ENCODE measurements at places on chromosomes 6 and 20.

GRCh38 chr6:37889486-37889885, 70.0 kb downstream of the ZFAND3 start:
- no peak for DNase-seq

- no peak for DNase-seq
Observed at GRCh38 chr20:10209091-10209490, 9.5 kb upstream of the SNAP25 start.

- peak; percentile 15 for DNase-seq
Observed at GRCh38 chr6:32255199-32256153, 31.6 kb upstream of the NOTCH4 start.

DNA sequence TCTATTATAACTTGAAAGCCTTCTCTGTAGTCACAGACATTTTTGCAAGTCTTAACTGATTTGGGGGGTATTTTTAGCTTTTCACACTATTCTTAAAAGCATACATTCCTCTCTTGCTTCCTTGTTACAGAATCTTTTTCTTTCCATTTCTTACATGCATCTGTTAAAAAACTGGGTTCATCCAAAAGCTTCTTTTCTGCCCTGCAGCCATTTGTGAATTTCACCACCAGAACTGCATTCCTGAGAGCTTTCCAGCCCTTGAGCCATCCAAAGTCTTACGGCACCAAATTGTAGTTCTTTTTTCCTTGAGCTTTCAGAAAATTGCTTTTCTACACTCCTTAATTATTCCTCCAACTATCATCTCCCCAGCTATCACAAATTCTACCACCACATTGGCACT, 19.7 kb upstream of the GSTA4 start:
- DNase-seq = no peak

DNA sequence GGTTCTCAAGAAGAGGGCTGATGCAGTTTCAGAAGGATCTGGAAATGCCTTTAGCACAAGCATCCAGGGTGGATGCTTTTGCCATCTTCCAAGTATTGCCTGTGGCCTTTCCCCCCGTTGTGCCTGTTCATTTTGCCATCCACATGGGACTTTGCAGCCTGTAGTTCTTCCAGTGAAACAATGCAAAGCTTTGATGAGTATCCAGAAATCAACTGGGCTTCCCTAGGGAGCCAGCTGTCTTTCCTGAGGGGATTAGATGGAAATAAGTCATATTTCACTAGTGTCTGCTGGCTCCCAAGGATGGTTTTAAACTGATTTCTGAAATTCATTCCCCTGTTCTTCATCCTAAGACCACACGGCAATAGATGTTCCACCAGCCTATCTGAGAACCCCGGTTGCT, 63.3 kb downstream of the CAP2 start:
- DNase-seq = no peak

- DNase-seq = no peak
Observed at GRCh38 chr6:37485291-37485702, 14.4 kb downstream of the CCDC167 start.

DNA sequence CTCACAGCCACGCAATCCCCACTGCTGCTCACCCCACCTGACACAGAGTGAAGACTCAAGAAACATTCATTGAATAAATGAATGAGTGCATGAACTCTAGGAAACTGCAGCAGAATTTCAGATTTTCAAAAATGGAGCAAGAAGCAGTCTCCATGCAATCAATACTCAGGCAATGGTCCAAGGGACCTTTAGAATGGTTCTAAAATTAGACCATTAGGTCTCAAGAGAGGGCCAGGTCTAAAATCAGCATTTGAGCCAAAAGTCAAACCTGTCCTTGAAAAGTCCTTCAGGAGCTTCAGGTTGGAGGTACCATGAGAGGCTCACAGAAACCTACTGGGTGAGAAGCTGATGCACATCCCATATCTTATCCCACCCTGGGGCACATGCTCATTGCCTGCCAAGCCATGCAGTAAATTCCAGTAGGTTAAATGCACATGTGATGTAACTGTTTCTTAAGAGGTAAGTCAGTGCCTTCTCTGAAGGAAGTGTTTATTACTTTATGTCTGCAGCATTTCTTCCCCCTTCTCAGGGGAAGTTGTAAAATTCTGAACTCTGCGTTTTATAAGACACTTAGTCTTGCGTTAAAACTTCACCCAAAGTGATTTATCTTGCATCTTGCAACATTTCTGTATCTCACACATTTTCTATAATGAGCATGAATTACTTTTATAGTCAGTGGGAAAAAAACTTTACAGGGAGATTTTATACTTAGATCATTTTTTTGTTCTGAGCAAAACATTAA, 126.6 kb downstream of the ADAT2 start:
- DNase-seq = no peak

DNA sequence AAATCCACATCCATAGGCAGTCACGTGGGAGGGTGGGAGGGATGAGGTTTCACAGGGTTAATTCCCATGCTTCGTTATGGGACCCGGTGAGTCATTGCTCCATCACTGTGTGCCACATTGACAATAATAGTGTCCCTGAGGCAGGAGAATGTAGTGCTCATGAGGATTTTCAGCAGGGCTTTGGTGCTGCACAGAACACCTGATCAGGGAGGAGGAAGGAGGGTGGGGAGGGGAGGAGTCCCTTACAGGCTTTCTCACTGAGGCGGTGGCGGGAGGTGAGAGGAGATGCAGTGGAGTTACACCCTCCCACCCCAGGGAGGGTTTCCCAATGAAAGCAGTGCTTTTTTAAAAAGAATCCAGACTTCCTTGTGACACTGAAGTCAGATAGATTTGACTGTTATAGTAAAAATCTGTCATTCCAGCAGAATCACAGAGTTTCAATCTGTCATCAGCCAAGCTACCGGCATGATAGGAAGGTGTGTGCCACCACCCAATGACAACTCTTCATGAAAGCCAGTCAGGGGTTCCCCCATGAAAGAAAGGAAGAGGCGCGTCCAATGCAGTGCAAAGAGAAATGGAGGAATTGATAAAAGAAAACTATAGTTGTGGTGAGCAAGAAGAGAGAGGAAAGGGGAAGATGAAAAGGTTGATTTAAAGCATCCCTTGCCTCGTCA, 144.8 kb downstream of the TBC1D7 start:
- DNase-seq = no peak

GRCh38 chr6:28323813-28324424, 12.0 kb downstream of the ZSCAN31 start:
- no peak for DNase-seq

- DNase-seq = no peak
Observed at GRCh38 chr6:164214066-164214465, 799.5 kb downstream of the QKI start.

GRCh38 chr20:57030611-57031600, 235.5 kb downstream of the BMP7 start:
- no peak for DNase-seq

DNA sequence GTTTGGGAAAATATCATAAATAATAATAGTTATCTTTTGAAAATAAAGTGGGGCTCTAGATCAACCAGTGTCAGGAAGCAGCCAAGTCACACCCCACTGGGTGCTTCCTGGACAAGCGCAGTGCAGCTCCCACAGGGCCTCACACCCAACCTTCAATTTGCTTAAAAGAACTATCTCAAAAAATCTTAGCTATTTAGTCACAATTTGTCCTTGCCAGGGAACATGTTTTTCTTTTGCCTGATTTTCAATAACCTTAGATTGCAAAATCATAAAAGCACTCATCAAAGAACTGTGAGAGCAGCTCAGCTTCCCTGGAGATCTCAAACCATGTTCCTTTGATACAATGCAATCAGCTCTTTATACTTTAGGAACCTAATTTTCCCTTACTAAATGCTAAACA, 1.6 kb upstream of the NCOA7 start:
- DNase-seq = no peak

- DNase-seq = no peak
Observed at GRCh38 chr20:23513164-23513563, 22.2 kb downstream of the CST8 start.

GRCh38 chr6:132592855-132593254, 3.3 kb upstream of the TAAR5 start:
- no peak for DNase-seq

- no peak for DNase-seq
Observed at GRCh38 chr6:87669051-87669450, 33.0 kb downstream of the AKIRIN2 start.

DNA sequence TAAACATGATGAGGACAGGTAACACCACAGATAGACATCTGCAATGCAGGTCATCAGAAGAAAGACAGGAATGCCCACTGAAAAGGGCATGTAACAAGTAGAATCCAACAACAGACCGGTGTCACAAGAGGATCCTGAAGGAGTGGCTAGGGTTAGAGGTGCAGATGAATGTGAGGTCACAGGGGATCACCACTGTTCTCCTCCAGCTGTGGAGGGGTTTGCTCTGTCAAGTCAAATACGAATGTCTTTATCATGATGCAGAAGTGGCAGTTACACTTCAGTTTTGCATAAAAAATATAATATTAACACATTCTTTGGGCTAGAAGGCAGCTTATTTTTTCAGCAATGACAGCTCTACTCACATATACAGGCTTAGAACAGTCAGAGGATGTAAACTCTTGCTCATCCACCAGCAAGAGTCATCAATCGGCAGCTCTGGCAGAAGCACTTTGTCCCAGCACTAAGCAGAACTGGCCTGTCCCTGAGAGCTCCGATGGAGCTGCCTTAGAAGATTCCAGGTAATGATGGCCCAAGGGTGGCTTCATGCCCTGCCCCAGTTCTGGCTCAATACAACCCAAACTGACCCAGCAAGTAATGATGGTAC, 130.4 kb upstream of the TRAF3IP2 start:
- no peak for DNase-seq

GRCh38 chr6:15500078-15500740, 162.6 kb downstream of the DTNBP1 start:
- no peak for DNase-seq

DNA sequence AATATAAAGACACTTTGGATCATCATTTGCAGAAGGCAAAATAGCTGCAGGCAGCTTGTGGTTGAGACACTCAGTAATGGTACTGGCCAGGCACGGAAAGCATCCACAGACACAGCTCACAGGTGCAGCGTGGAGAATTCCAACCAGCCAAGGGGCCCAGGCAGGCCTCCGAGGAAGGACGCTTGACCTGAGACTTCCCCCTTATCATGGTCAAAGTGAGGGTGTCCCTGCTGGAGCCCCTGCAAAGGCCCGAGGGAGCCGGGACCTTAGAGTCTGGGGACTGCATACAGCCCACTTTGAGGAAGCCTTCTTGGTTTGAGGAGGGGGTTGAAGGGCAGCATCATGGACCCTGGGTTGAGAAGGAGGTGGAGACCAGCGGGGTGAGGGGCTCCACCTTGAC, 15.1 kb upstream of the MYT1 start:
- no peak for DNase-seq

DNA sequence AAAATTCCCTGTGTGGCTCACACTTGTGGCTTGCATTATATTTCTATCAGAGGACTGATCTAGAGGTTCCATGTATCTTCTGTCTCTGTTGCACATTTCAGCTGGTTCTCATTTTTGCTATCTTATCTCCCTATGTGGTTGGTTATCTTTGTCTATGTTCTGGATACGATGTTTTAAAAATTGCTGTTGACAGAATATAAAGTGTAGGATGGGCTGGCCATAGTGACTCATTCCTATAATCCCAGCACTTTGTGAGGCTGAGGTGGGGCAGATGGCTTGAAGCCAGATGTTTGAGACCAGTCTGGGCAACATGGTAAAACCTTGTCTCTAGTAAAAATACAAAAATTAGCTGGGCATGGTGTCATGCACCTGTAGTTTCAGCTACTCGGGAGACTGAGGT, 9.9 kb upstream of the ULBP3 start:
- no peak for DNase-seq

DNA sequence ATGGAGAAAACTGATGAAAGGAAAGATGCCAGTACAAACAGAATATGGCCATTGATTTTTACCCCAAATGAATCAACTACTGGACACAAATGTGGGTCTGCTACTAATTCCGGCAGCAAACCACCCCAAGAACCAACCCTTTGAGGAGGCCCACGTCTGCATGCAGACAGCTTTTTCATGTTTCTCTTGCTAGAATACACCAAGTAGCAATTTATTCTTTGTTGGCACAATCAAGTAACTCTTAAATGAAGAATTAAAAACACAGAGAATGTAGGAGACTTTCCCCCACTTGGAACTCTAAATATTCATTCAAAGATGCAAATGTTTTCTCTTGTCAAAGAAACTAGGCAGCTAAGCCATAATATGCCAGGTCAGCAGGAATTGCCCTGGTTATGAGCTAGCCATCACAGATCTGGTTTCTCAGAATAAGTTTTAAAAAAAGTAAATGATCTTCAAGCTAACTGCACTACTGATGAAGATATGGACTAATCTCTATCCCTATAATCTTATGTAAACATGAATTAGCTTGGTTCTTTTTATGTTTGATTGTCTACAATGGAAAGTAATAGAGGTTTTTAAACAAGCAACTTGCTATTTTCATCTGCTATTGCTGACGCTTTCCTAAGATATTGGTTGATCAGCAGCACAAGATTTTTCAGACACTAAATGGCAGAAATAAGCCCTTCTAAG, 163.1 kb upstream of the THEMIS start:
- DNase-seq = no peak

DNA sequence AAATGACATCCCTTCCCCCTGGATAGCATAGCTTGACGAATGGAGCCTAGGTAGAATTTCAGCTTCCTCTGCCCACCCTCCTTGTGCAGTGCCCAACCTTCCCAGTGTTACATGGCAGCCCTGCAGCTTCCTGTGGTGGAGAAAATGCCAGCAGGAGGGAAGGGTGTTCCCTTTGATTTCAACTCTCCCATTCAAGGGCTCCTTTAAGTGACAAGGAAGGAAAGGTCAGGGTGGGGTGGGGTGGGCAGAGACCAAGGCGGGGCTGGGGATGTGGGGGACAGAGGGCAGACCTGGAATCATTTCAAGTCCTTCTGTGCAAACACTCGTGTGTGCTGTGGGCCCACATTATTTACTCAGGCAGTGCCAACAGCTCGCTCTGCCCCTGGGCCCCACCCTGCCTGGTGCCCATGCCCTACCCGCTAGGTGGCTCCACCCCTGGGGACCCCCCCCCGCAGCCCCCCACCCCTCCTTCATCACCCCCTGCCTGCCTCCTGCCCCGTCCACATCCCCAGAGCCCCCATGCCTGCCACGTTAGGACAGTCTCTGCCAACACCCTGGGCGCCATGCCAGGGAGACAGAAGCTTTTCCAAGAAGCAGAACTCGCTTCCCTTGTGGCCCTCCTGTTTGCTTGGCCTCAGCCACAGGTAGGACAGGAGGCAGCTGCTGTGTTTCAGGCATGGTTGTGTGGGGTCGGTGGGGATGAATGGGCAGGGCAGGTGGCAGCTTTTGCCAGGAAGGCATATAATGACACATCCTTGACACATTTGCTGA, 9.4 kb downstream of the SPDEF start:
- no peak for DNase-seq
